H9 (cell line): ENCODE measurements at places on chromosomes 11 and 22. TPM values are rescaled to one million over a fixed set of nuclear protein-coding genes. Genes with fewer than 3 reads are reported as not detected.

PAFAH1B2 gene
- 158 and 161 TPM in 2 replicates for total RNA-seq

GGTLC2 gene
- total RNA-seq, result not detected in 2 replicates

NXPE2 gene
- 0.11 TPM in 1 of 2 replicates, not detected in the other for total RNA-seq

APOBEC3H gene
- 0.48 TPM in 2 replicates for total RNA-seq

SOX6 gene
- total RNA-seq, result 0.15 TPM in 1 of 2 replicates, not detected in the other
